Activated CD4-positive, alpha-beta T cell treated with anti-CD3 and anti-CD28 coated beads, Interleukin-2, amount 10 ng/mL, durations not matched to agents 24 days and 14 days (primary cell): ENCODE measurements at places on chromosomes 1 and 21. TPM values are rescaled to one million over a fixed set of nuclear protein-coding genes. Genes with fewer than 3 reads are reported as not detected.

KRTAP19-3 gene
- not detected in 2 replicates for total RNA-seq

SPATC1L gene
- 10.8 and 12.0 TPM in 2 replicates for total RNA-seq

MX2 gene
- total RNA-seq, result 8.6 and 11.5 TPM in 2 replicates

PTGER3 gene
- 0.26 and 0.62 TPM in 2 replicates for total RNA-seq

SLC5A9 gene
- total RNA-seq, result not detected in 2 replicates

NEGR1 gene
- not detected in 2 replicates for total RNA-seq

CTSS gene
- 26.9 and 28.3 TPM in 2 replicates for total RNA-seq

MRPL55 gene
- total RNA-seq, result 55.2 and 62.2 TPM in 2 replicates

OLIG2 gene
- total RNA-seq, result not detected in 2 replicates

MSH4 gene
- 0.33 and 0.42 TPM in 2 replicates for total RNA-seq

PDPN gene
- not detected in 2 replicates for total RNA-seq

MXRA8 gene
- 0.24 and 0.75 TPM in 2 replicates for total RNA-seq

F13B gene
- total RNA-seq, result not detected in 2 replicates

GORAB gene
- total RNA-seq, result 12.8 and 13.0 TPM in 2 replicates

NCMAP gene
- total RNA-seq, result not detected in 2 replicates

LCE1F gene
- not detected in 2 replicates for total RNA-seq

RIIAD1 gene
- total RNA-seq, result not detected in 2 replicates

PSMA5 gene
- 262 and 270 TPM in 2 replicates for total RNA-seq

FAM151A gene
- not detected in 2 replicates for total RNA-seq

SLC9C2 gene
- not detected in 2 replicates for total RNA-seq

GCSAML gene
- total RNA-seq, result 0.12 and 0.14 TPM in 2 replicates

FCGR3B gene
- total RNA-seq, result not detected in 2 replicates

OR2T8 gene
- not detected in 2 replicates for total RNA-seq

ITLN2 gene
- total RNA-seq, result not detected in 2 replicates

CD1E gene
- total RNA-seq, result not detected in 2 replicates

LRRC71 gene
- total RNA-seq, result not detected in 2 replicates

FHAD1 gene
- total RNA-seq, result not detected in 2 replicates

AGMAT gene
- 31.0 and 31.5 TPM in 2 replicates for total RNA-seq

RPAP2 gene
- 39.4 and 46.8 TPM in 2 replicates for total RNA-seq

FAAH gene
- 4.6 and 6.8 TPM in 2 replicates for total RNA-seq

LCE1A gene
- not detected in 2 replicates for total RNA-seq

CELA2A gene
- total RNA-seq, result not detected in 2 replicates

LAMTOR2 gene
- 69.9 and 73.0 TPM in 2 replicates for total RNA-seq

LCE1B gene
- total RNA-seq, result not detected in 2 replicates

GJB4 gene
- not detected in 2 replicates for total RNA-seq

GJA9 gene
- not detected in 2 replicates for total RNA-seq

TMPRSS2 gene
- total RNA-seq, result not detected in 2 replicates

CGN gene
- 0.07 and 0.28 TPM in 2 replicates for total RNA-seq

INAVA gene
- total RNA-seq, result not detected in 2 replicates

PTPN7 gene
- total RNA-seq, result 475 and 478 TPM in 2 replicates

PLD5 gene
- not detected in 2 replicates for total RNA-seq

BRDT gene
- not detected in 2 replicates for total RNA-seq

G0S2 gene
- total RNA-seq, result 449 and 477 TPM in 2 replicates

OR11L1 gene
- not detected in 2 replicates for total RNA-seq

TMEM269 gene
- total RNA-seq, result 0.12 TPM in 1 of 2 replicates, not detected in the other

POGZ gene
- total RNA-seq, result 82.6 and 86.5 TPM in 2 replicates

CTTNBP2NL gene
- total RNA-seq, result 3.9 and 4.1 TPM in 2 replicates

MIXL1 gene
- not detected in 2 replicates for total RNA-seq

ELAVL4 gene
- not detected in 2 replicates for total RNA-seq

CDC73 gene
- 55.2 and 56.0 TPM in 2 replicates for total RNA-seq

GBP5 gene
- 107 and 110 TPM in 2 replicates for total RNA-seq
